ENCODE measurements at places on chromosomes 11 and 22.

- DNase-seq: no peak
These were observed 20.5 kb upstream of the GRIA4 start for GRCh38 chr11:105589346-105589745.

DNA sequence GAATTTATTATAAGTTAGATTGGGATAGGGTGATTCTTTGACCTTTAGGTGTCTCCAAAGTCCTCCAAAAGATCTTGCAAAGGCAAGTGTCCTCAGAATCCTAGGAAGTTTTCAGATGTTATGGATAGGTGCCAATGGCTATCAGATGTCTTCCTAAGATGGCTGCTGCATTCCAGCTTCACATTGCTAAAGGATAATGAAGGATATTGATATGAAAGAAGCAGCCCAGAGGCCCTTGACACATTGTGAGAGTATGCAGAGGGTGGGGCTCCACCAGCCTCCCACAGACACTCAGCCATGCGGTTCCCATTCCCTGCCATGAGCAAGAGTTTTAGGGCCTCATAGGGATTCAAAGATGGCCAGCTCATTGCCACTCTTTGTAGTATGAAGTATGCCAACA, 22.3 kb upstream of the GLYATL2 start:
- no peak for DNase-seq

DNA sequence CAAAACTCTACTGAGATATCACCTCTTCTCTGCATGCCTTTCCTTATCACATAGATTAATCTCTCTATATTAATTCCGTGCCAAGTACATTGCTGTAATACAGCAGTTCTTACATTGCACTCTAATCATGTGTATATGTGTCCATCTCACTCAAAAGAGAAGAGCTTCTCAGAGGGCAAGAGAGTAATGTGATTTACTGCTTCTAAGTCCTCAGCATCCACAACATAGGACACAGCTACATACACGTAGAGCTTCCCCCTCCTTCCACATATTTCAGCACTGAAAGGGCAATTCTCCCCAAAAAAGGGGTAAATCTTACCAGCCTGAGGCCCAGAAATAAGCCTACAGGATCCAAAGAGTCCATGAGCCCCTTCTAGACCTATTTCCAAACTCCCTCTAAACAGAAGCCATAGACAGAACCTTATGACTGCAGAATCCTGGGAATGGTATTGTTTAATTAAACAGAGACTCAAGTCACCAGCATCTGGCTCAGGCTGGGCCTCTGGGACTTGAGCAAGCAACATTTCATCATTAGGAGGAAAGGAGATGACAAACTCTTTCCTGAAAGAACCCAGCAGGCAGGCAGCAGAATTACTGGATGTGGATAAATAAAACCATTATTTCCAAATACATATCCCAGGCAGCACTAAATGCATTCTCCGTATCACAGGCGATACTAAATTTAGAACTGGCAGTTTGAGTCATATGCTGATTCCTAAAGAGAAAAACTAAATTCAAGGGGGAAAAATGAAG, 87.2 kb downstream of the KCNC1 start:
- DNase-seq: no peak

- no peak for DNase-seq
These were observed 101.8 kb upstream of the GAL start for GRCh38 chr11:68582416-68583040.

DNA sequence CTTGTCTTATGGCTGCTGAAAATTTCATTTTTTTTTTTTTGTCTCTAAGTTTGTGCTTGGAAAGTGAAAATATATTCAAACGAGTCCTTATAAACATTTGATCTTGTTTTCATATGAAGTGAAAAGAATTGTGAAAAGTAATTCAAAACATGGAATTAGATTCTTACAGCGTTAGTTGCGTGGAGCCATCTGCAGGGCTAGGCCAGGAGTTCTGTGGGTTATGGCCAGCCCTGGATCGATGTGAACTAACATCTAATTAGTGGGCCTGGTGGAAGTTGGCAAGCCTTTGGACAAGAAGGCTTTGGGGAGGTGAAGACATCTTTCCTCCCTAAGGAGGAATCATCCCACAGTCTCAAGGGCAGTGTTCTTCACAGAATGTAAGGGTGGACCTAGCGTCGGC, 37.2 kb downstream of the PARVA start:
- DNase-seq: no peak

- no peak for DNase-seq
These were observed 951 bp upstream of the EHD1 start for GRCh38 chr11:64879244-64879900.

DNA sequence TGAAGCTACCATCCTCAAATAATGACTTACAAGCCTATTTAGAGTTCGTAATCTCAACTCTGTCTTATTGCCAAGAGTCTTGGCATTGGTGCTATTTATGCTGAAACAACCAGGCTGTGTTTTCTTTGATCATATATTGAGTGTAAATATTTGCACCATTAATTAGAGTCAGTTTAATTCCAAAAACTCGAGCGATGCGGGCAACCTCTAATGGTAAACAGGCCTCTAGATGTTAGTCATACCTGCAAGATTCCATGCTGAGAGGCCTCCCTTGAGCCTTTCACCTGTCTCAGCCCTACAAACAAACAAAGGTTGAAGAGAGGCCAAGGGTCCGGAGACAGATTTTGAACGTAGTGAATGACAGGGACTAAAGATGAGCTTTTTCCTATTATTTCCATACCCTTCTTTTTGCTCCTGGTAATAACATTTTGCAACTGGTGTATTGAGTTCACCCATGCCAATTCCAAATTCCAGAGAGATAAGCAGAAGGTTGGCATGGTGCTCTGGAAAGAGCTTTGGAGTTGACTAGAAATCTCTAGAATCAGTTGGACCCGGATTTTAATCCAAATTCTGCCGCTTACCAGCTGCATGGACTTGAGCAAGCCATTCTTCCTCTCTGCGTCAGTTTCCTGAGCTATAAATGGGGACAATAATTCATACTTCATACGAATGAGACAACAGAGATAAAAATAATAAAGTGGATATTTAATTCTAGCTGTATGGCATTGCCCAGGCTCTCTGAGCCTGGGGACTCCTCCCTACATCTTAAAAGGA, 99.1 kb upstream of the ANO1 start:
- no peak for DNase-seq

- DNase-seq: no peak
These were observed 1.4 kb downstream of the PI4KA start for GRCh38 chr22:20857247-20857643.

DNA sequence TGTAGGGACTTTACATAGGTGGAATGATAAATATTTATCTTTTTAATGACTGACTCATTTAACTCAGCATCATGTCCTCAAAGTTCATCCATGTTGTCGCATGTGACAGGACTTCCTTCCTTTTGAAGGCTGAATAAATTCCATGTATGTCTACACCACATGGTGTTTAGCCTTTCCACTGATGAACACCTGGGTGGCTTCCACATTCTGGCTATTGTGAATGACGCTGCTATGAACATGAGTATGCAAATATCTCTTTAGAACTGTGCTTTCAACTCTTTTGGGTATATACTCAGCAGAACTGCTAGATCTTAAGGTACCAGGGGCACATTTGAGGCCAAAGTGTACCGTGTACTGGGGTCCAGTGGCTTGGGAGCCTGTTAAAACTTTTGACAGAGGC, 24.1 kb downstream of the LARGE1 start:
- DNase-seq: no peak

GRCh38 chr11:66343176-66343575, 1.7 kb downstream of the BRMS1 start:
- no peak for DNase-seq

GRCh38 chr11:70108250-70108649, 30.1 kb downstream of the ANO1 start:
- DNase-seq: no peak

GRCh38 chr11:33388793-33389525, 131.8 kb downstream of the HIPK3 start:
- no peak for DNase-seq

GRCh38 chr11:123238297-123238696, 43.2 kb upstream of the CLMP start:
- no peak for DNase-seq

Measured in neural crest cell (in vitro differentiated cells).